GM12892 (cell line): ENCODE measurements at places on chromosomes 12 and 14.

DNA sequence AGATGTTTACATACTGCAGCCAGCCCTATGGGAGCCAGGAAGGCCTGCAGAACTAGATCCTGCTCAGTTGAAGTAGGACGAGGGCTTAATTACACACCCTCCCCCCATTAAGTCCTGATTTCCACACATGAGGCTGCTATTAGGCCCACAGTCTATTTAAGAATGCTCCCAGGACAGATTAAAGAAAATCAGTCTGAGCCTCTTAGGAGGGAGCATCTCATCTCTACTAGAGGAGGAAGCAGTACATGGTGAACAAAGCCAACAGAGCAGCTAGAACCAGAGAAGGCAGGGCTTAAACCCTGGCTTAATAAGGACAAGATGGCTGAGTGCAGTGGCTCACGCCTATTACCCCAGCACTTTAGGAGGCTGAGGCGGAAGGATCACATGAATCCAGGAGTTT lies 55.8 kb upstream of the ARHGAP5 start:
- no peak for DNase-seq

- DNase-seq: no peak
Observed at GRCh38 chr14:56199095-56199981, 81.1 kb downstream of the PELI2 start.

GRCh38 chr14:37620856-37621255 lies 25.4 kb downstream of the TTC6 start:
- DNase-seq: no peak

GRCh38 chr14:76125511-76125910 lies 26.2 kb upstream of the GPATCH2L start:
- no peak for DNase-seq

DNA sequence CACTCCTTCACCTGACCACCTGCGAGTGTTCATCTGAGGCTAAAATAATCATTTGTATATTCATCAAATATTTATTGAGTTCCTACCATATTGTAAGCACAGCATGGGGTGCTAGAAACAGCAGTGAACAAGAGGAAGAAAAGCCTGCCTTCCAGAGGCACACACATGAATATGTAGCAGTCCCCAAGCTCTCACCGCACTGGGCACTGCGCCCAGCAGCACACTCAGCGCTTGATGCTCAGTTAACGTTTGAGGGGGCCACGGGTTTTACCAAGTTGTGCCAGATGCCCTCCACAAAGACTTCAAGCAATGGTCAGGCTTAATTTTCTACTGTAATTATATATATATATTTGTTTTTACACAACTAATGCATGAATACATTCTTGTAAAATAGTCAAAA lies 52.0 kb downstream of the HELB start:
- no peak for DNase-seq

DNA sequence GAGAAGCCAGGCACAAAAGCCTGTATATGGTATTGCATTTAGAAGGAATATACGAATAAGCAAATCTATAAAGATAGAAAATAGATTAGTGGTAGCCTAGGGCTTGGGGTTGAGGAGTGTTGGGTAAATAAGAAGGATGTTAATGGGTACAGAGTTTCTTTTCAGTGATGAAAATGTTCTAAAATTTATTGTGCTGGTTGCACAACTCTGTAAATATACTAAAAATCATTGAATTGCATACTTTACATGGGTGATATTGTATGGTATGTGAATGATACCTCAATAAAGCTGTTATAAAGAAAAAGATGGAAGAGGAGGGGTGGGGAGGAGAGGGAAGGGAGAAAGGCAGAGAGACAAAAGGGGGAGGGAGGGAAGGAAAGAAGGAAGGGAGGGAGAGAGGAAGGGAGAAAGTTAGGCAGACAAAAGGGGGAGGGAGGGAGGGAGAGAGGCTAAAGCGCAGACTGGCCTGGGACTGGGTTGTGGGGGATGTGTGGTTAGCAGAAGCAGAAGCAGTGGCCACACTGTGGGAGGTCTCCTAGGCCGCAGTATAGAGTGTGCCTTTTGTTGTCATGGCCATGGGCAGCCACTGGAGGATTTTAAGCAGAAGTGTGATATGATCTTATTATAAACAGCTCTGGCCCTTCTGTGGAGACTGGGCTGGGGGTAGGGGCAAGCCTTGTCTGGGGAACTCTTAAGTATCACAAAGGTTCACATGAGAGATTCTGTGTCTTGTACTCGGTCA lies 73.6 kb upstream of the ELK3 start:
- DNase-seq: peak; percentile 31

DNA sequence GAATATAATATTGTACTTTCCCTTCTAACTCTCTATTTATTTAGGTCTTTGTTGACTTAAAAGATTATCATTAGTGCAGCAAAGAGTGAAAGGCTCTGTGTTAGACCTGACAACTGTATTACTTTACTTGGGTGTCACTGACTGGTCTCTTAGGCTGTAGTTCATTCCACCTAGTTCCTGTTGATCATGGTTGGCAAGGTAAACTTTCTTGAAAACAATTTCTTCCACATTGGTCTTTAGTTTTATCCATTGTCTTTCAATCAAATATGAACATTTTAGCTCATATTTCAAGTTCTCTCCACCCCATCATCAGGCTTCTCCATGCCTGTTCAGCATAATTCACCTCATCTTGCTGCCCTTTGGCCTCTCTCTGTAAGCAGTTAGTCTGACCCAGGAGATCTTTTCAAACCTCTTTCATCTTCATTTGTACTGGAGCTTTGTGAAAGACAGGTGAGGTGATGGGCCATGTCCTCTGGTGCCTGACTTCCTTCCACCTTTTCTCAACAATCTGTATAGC lies 32.1 kb upstream of the PPM1H start:
- no peak for DNase-seq

DNA sequence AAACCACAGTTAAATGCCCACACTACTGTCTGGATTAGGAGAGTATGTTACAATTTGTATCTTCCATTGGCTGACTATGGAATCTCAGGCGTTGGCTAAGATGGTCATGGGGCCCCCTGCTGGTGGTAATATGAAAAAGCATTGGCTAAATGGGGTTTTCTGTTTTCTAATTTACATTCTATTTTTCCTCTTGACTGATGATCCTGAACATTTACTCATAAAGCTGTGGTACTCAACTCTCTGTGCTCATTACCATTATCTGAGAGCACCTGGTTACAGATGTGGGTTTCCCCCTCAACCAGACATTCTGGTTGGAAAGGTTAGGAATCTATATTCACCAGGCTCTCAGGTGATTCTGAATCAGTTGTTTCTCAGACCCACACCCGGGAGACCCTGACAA lies 64.8 kb downstream of the WSCD2 start:
- peak; percentile 23 for DNase-seq
